ENCODE measurements at places on chromosomes 6 and 20. TPM values are rescaled to one million over a fixed set of nuclear protein-coding genes. Genes with fewer than 3 reads are reported as not detected.

DNA sequence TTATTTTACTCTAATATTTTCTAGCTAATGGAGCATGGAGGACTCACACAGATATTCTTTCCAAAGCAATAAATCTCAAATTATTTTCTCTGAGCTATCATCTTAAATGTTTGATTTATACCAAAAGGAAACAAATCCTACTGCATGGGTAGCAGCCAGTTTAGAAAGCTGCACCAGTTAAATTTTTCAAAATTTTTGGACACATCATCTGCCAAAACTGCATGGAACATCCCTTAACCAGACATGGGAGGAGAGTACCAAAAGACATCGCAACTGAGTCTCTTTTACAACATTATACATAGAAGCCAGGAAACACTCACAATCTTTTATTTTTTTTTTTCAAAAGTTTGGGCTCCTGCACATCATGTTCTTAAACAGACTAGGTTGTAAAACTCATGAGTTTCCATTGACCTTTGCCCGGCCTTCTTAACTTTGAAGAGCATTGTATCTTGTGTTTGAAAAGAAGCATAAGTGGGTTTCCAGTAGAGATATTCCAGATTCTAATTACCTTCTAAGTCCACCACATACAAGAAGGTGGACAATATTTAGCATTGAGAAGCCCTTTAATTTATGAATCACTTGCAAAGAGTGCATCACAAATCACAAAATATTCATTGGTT, 87.7 kb upstream of the HMGCLL1 start:
- DNase-seq = no peak

- DNase-seq = no peak
Observed at GRCh38 chr6:150177952-150178520, 35.2 kb downstream of the PPP1R14C start.

GRCh38 chr6:148173548-148173947, 169.1 kb upstream of the SASH1 start:
- no peak for DNase-seq

DNA sequence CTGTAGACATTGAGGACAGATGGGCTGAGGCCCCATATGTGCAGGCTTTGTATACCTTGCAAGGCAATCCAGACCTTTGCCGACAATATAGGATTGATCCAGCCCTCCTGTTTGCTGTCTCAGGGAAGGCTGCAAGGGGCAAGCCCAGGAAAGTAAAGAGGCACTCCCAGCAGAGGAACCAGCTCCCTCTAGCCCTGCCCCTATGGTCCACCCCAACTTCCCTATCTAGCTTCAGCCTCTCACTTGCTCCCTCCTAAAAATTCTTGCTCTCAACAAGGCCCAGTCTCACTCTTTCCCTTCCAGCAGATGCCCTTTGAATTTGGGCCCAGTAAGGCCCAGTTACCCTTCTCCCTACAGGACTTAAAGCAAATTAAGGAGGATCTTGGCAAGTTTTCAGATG, 92.6 kb downstream of the JARID2 start:
- no peak for DNase-seq

GRCh38 chr6:83556871-83557270, 44.5 kb downstream of the PRSS35 start:
- no peak for DNase-seq

The PRL gene
- not detected for total RNA-seq

The SNPH gene
- 6.0 TPM for total RNA-seq

DNA sequence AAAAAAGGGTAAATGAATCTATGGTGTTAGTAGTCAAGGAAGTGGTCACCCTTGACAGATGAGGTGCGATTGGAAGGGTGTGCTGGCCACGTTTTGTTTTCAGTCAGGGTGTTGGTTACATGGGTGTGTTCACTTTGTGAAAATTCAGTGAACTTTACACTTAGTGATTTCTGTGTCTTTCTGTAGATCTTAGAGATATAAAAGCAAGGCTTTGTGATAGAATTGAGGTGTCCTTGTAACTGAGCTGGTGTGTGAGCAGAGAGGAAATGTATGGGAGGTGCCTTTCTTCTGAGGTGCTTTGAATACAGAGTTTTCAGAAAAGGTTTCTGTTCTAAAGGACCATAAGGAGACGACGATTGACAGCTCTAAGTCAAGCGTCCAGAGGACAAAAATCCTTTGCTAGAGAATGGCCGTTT, 90.5 kb downstream of the SAMD3 start:
- no peak for DNase-seq

The SPTLC3 gene
- 7.8 TPM for total RNA-seq

GRCh38 chr6:122712093-122712447, 67.4 kb upstream of the FABP7 start:
- no peak for DNase-seq

GRCh38 chr6:22614547-22614946, 45.2 kb downstream of the HDGFL1 start:
- DNase-seq = no peak

- no peak for DNase-seq
Observed at GRCh38 chr6:35376281-35376680, 33.9 kb downstream of the PPARD start.

The PROKR2 gene
- total RNA-seq = not detected

DNA sequence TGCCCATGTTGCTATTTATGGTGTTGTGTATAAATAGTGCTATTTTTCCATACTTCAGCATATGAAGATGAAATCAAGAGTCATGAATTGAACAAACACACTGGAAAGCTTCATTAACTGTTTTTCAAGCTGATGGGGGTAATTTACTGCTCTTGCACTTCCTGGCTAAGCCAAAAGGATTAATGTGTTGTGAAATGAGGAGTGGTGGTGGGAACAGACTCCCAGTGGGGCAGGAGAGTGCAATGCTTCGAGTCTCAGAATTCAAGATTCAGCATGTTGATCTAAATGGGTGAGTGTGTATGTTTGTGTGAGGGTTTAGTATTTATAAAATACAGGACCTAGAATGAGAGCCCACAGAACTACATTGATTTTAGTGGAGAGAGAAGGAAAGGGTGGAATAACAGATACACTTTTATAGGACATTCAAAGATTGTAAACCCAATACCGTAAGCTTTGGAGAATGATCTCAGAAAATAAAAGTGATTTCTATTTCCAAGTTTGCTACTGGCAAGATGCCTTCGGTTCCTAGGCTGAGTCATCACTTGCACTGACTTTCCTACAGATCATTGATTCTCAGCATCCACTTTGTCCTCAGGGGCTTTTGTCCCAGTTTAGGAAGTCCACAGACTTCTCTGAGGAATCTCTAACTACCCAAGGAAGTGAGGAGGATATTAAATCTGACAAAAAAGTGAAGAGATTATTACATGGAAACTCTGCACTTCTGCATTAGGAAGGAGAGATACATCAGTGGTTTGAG, 303.6 kb downstream of the TRDN start:
- no peak for DNase-seq

The ESR1 gene
- 1.3 TPM for total RNA-seq

- DNase-seq = no peak
Observed at GRCh38 chr6:34094474-34095135, 51.3 kb downstream of the GRM4 start.

The GRM1 gene
- not detected for total RNA-seq

The PDYN gene
- total RNA-seq = not detected

The SRC gene
- total RNA-seq = 36.6 TPM

DNA sequence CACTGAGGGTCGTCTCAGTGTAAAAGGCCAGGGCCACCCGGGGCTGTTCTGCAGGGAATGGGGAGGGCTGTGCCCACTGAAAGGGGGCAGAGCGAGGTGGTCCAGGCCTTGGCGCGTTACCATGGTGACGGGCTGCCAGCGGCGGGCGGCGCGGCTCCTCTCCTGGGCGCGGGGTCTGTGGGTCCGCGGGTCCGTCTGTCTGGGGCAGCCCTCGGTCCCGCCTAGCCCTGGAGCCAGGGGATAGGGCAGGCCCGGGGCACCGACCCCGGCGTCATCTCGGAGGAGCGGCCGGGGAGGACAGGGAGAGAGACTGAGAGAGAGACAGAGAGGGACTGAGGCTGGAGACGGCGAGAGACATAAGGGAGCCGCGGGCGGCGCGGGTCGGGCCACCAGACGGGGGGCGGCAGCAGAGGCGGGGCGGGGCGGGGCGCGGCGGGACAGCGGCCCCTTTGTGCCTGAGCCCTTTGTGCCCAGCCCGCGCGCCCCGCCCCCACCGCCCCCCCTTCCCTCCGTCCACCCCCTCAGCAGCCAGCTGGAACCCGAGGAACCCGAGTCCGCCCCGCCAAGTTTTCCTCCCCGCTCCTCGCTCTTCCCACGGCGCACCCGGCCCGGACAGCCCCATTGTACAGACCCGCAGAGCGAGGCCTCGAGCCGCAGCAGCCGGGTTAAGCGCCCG, at the start of gene KIAA1755:
TSS of gene KIAA1755 (minus strand) at position 358 of the 676 bp plus-strand sequence. CDS start at position 123, 235 bp downstream.
- DNase-seq = no peak

DNA sequence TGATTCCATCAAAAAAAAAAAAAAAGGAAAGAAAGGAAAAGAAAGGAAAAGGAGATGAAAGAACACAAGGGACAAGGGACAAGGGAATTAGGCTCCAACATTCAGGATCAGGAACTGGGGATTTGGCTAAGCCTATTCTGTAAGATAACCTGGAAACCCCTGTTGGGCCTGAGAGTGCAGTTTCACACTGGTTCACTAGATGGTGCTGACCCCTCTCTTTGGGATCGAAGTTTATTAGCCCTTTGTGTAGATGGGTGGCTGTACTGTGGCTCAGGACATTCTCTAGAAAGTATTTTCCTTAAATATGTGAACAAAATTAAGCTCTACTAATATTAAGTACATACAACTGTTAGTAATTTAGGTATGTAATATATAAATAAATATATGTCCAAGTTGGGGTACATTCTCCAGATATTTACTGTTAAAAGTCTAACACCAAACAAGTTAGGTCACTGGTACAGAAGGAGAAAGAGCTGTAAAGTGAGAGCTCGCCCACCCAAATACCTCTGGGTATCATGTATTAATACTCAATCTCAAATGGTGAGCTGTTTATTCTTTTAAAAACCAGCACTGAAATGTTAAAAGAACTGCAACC, 6.3 kb downstream of the OR2A4 start:
- DNase-seq = peak; percentile 3

The OARD1 gene
- total RNA-seq = 22.9 TPM

Measured in foreskin keratinocyte (primary cell).